ENCODE measurements at places on chromosomes 1 and 21.

GRCh38 chr1:10146391-10146790 is 64.0 kb upstream of the KIF1B start:
- DNase-seq: no peak

GRCh38 chr1:1003618-1004419 is 3.9 kb upstream of the HES4 start:
- no peak for DNase-seq

DNA sequence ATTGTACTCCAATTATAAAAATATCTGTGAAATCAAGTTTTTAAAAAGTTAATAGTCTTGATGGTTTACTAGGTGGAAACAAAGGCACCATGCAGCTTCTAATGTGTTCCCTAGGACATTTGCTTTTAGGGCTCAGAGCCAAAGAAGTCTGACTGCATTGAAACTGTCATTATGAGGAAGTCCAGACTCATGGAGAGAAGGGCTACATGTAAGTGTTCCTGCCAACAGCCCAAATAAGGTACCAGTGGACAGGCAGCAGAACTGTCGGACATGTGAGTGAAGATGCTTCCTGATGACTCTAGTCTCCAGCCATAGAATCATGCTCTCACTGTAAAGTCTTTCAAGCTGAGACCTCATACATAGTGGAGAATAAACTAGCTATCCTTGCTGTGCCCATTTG is 287.6 kb downstream of the AKT3 start:
- DNase-seq: no peak

GRCh38 chr1:5830771-5831599 is 161.2 kb downstream of the NPHP4 start:
- no peak for DNase-seq

DNA sequence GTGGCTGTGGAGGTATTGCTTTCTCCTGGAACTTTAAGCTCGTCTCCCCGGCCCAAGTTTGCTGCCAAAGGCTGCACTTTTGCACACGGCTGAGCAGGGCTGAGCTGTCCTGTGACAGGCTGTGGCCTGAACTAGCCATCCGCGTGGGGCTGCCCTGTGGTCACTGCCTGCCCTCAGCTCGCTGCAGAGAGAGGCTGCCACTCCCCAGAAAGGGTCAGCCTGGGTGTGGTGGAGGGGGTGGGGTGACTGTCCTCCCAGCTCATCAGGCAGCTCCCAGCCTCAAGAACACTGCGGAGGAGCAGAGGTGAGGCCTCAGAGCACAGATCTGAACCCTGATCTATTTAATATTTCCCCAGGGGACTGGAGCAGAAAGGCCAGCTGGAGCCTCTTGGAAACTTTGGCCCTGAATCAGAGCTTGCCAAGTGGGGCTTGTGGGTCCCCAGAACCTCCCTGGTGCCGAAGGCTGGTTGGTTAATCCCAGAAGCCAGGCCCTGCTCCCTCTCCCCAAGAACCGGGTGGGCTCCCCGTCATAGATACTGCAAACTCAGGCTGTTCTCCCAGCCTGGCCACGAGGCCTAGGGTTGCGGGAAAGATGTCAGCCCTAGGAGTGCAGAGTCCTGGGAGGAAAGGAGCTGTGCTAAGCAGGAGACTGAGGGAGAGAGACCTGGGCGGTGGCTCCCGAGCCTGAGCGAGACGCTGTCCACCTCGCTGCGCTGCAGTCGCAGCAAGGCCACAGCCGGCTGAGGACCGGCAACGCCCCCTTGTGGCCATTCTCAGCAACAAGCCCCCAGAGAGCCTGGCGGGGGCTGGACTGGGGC is 125.1 kb upstream of the IPO9 start:
- peak; percentile 70 for DNase-seq

DNA sequence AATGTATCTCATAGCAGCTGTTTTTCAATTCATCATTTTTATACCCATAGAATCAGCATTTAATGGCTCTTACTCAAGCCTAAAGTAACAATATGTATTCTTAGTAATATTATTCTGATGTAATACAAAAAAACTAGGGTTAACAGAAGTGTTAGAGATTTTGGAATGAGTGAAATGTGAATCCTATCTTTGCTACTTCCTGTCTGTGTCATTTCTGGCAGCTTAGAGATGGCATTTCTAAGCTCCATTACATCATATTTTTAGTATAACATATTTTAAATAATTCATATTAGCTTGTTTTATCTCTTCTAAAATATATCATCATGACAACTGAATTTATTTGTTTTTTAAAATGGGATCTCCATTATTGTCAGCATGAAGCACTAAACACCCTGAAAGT is 90.2 kb downstream of the LRRC7 start:
- DNase-seq: no peak

DNA sequence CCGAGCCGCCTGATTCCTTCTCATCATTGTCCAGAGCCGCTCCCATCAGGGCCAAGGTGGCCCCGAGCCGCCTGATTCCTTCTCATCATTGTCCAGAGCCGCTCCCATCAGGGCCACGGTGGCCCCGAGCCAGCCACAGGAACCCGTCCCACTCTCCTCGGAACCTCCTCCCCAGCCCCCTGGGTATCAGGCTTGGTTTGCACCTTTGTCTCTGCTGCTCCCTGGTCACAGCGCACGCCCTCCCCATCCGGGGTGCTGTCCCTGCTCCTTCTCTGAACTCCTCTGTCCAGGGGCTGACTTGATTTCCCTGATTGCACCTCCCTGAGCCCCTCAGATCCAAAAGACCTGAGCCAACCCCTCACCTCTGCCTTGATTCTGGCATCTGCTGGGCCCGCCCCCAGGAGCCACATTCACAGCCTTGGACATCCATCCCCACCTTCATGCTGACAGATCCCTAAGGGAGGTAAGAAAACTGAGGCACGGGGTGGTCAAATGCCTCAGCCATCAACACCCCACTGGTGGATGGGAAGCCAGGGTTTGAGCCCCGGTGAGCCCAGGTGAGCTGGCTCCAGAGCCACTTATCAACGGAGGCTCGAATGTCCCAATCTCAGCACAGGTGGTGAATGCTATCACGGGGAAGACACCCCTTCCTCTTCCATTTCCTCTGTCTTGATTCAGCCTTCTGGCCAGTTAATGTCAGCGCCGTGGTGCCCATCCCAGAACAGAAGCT is 25.6 kb upstream of the COL18A1 start:
- no peak for DNase-seq

- DNase-seq: no peak
Observed at GRCh38 chr21:32456497-32456918, 44.0 kb downstream of the EVA1C start.

DNA sequence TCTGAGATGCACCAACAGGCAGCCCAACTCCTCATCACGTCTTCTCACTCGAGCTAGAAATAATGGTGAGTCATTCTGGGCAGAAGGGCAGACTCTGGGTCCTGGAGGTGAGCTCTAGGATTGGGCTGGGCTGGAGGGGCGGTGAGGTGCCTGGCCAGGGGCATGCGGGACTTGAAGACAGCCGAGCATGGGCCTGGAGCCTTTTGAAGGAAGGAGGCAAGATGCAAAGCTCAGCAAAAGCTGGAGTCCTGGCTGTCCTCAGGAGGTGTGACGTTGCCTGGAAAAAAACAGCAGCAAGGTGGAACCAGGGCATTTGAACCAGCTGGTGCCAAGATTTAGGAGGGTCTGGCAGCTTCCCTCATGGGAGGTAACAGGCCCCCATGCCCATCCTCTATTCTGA is 712 bp downstream of the KCNA2 start:
- no peak for DNase-seq

GRCh38 chr1:185694081-185694480 is 40.1 kb upstream of the HMCN1 start:
- no peak for DNase-seq

GRCh38 chr1:87794788-87795614 is 466.3 kb downstream of the LMO4 start:
- no peak for DNase-seq

DNA sequence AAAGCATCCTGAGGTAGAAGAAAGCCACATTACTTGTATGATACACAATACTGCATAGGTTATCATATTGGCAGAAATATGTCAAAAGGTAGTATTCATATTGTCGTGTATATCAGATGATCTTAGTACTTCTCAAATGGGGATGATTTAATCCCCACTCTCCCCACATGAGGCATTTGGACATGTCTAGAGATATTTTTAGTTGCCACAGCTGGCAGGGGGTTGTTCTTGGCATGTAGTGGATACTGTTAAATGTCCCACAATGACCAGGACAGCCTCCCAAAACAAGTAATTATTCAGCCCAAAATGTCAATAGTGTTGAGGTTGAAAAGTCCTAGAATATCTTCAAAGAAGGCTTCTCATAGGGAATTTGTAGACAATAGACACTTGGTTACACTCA is 162.8 kb downstream of the NEGR1 start:
- DNase-seq: no peak

DNA sequence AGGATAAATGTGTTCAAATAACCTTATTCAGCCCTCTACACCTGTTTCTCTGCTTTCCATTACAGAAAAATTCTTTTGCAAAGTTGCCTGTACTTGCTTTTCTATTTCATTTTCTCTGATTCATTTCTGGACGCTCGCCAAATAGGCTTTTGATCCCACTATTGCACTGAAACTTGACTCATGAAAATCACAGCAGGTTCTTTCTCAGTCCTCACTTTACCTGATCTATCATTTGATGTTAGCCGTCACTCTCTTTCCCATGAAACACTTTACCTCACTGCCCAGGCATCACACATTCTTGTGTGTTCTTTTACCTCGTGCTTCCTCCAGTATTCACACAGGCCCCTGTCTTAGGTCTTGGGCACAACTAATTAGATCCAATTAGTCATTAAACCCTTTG is 26.2 kb downstream of the HSPA13 start:
- DNase-seq: no peak

GRCh38 chr1:211537253-211537652 is 41.7 kb downstream of the SLC30A1 start:
- no peak for DNase-seq

DNA sequence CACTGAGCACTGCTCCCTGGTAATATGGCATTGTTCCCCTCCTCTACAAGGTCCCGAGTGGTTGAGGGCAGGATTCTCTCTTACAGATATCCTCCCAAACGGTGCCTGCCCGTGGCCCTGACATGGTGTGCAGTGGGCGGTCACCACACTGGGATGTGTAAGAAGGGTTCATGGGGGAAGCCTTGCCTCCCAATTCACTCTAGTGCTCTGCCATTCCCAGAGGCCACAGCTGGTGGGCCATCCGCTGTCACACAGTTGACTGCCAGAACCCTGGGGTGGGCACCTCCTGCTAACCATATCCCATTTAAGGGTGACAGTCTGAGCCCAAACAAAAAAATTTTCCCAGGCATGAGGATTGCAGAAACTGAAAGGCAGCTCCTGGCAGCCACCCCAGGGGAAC is 9.1 kb downstream of the GJA5 start:
- no peak for DNase-seq

DNA sequence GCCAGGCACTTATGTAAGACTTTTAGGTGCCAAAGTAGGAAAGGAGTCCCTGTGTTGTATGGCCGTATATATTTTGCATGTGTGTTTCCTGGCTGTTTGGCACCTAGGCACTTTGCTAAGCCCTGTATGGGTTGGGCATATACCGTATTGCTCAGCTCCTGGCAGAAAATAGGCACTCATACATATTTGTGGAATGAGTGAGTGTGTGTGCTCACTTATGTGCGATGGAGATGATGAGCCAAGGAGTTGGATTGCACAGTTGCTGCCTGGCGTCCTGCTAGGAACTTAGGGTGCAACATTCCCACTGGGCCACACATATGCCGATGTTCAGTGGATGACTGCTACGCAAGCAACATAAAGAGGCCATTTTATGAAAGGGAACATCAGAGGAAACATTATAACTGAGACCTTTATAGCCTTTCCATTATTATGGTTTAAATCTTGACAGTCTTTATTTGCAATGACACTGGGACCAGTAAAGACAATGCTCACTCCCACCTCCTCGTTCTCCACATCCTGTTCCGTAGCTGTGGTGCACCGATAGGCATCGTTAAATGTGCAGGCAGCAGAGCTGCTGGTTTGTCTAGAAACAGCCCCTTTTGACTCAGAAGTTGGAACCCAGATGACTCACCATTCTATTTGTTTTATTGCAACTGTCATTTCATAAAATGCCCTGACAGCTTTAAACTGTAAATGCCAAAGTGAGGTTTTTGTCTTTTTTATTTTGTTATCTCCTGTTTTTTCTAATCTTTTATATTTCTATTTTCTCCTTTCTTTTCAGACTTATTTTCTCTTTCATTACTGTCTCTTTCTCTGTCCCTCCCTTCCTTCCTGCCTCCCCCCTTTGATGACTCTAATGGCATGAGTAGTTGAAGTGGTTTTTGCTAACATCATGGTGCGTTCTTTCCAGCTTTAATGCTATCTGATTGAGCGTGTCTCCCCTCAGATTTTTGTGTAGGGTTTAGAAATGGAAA is 36.1 kb downstream of the PEX14 start:
- peak; percentile 58 for DNase-seq
